ENCODE measurements at places on chromosomes 5 and 9. TPM values are rescaled to one million over a fixed set of nuclear protein-coding genes. Genes with fewer than 3 reads are reported as not detected.
A peak's percentile ranks its signal among the peaks of the same experiment; 100 is the strongest.

DNA sequence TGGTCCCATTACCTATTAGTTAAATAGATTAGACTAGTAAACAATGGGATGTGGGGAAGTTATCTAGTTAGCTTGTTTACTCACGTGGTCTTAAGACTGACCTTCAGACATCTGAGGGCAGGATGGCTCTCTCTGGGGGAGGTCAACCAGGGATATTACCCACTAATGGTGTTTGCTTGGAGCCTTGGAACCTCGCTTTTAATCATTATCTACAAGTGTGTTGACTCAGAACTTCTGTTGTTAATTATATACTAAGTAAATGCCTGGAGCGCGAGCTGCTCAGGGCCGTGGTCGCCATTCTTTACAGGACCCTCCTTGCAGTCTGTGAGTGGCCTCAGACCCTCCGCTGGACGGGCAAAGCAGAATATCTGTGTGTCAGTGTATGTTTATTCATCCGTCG is 48.5 kb upstream of the ZNF354A start:
- no peak for DNase-seq

DNA sequence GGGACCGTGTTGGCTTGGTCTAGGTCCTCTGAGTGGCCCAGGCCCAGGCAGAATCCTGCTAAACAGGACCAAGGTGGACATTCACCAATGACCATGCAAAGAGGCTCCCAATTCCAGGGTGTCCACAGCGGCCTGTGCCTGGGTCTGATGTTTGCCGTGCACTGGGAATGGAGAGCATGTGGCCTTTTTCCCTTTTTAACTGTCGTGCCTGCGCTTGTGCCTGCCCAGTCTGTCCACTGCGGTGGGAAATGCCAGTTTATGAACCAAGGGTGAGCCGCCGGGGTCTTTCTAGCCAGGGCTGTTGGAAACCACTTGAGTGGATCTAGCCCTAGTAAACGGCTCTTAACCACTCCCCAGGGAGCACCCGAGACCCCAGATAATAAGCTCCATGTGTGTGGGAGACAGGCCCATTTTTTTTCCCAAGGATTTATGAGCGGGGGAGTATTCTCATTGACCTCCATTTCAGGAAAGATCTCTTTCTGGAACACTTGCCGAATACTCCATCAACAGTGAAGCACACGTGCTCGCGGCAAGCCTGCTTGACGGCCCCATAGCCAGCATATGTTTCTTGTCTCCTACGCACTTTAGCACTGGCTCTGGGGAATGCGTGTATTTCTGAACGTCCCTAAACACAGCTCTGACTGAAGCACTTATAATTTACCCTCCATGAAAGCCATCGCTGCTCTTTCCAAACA is 93.2 kb upstream of the PHYKPL start:
- DNase-seq, result no peak

DNA sequence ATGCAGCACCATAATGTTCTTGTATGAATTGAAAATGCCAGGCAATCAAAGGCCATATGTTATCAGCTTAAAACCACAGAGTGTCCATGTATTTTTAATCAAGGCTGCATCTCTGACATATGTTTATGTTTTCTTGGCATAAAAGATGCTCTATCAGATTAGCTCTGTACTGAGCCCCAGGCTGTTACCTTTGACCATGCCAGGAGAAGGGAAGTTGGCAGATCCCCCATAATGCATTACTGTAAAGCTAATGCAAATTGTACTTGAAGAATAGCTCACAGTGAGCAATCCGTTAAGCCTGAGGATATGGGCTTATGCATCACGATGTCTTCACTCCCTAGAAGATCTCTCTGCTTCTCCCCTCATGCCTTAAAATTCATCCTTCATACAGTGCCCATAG is 414.4 kb downstream of the BRINP1 start:
- no peak for DNase-seq

DNA sequence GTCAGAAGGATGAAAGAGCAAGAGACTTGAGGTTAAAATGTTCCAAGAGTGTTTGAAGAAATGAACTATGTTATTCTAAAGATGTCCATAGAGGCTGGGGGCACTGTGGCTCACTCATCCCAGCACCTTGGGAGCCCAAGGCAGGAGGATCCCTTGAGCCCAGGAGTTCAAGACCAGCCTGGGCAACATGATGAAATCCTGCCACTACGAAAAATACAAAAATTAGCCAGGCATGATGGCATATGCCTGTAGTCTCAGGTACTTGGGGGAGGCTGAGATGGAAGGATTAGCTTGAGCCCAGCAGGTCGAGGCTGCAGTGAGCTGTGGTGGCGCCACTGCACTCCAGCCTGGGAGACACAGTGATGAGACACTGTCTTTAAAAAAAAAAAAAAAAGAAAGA is 2.7 kb downstream of the AOPEP start:
- no peak for DNase-seq

- peak; percentile 12 for DNase-seq
Measured at GRCh38 chr5:55072666-55073065, 29.8 kb upstream of the GZMA start.

DNA sequence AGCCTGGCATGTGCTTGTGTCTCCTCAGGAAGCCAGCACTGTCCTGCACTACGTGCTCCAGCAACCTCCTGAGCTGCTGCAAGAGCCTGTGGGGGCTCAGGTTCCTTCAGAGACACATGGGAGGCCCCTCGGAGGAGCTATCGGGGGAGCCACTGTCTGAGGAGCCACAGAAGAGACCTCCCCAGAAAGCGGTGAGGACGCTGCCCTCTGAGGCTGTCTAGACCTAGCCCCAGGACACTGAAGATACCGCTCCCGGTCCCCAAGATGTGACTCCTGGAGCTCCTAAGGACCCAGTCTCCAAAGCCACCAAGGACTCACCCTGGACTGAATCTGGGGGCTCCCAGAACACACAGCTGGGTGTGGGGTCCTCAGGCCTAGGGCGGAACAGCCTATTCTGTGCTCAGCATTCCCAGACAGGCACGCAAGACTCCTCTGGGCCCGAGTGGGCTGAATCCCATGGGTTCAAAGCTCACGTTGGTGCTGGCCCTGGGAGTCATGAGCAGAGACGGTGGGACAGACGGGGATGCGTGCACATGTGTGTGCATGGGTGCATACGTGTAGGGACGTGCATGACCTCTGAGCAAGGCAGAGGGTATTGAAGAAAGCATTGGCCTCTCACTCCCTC is 50.0 kb downstream of the HRH2 start:
- DNase-seq, result no peak

- DNase-seq, result no peak
Measured at GRCh38 chr9:93597871-93598646, 21.7 kb downstream of the PHF2 start.

- no peak for DNase-seq
Measured at GRCh38 chr5:173324115-173325001, 3.9 kb downstream of the STC2 start.

DNA sequence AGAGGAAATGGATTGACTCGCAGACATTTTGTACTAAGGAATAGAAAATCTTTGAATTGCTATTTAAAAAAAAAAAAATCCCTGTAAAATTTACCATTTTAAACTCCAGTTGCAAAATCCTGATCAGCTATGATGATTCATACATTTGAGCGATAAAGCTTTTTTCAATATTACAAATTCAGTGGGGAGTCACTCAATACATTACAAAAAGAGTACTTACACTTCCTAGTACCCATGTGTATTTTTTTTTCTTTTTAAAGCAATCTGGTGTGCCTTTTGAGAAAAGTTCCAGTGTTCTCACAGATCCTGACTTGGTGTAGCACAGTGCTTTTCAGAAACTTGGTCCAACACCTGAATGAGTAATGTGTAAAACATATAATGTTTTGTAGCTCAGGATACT is 54.3 kb downstream of the PIK3R1 start:
- no peak for DNase-seq

DNA sequence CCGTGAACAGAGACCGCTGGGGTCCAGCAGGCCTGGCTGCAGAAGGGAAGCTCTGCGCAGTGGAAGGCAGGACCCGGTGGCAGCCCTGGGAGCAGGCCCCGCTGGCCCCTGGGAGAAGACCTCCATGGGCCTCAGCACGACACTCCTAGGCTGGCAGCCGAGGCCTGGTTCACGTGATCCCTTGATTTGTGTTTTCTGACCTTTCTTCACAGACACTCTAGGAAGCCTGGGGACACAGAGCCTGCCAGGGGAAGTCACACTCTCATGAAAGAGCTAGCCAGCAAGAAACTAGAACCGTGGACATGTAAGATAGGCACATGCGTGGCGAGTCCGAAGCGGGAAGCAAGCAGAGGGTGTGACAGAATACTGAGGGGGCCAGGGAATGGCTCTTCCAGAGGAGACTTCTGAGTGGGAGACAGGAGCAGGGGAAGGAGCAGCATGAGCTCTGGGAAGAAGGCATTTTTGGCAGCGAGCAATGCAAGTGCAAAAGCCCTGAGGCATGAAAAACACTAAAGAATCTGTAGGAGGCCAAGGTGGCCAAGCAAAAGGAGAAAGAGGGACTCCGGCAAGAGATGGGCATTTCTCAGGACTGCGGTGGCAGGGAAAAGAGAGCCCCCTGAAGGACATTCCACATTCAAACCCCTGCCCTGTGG is 26.6 kb upstream of the IL17B start:
- no peak for DNase-seq

- DNase-seq, result no peak
Measured at GRCh38 chr5:157306692-157307471, 41.0 kb downstream of the CYFIP2 start.

GRCh38 chr5:71937921-71938698 is 169.2 kb upstream of the MAP1B start:
- DNase-seq, result peak; percentile 63

GRCh38 chr9:36676778-36677485 is 104.2 kb downstream of the MELK start:
- DNase-seq, result no peak

Gene PDE6A
- total RNA-seq, result 0.02 TPM

GRCh38 chr5:137268646-137269045 is 230.5 kb downstream of the SPOCK1 start:
- DNase-seq, result no peak

Gene NME5
- total RNA-seq, result 0.25 TPM

Measured in M059J (cell line).